Frontal cortex (tissue), 4 donors: ENCODE measurements at places on chromosomes 12 and 14. TPM values are rescaled to one million over a fixed set of nuclear protein-coding genes. Genes with fewer than 3 reads are reported as not detected.

The POTEG gene
- not detected for total RNA-seq

DNA sequence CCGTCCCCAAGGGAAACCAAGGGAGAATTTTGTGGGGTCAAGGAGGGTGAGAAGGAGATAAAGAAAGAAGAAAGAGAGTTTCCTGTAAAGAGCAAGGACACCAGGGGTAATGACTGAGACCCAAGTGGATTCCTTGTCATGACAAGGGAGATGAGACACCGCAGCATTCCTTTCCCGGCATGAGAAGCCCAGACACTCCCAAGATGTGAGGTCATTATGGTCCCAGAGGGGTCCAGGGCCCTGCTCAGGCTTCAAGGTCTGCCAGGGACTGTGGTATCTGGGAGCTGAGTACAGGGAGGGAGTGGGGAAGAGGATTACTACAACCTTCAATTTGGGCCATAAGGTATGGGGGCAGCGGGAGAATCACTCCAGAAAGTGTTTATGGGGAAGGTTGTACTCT is 58.1 kb downstream of the SPTB start:
- DNase-seq = no peak

GRCh38 chr14:42222924-42223471 is 616.3 kb downstream of the LRFN5 start:
- DNase-seq = peak; percentile 1

GRCh38 chr12:69653703-69654102 is 43.0 kb upstream of the LRRC10 start:
- no peak for DNase-seq
